ENCODE measurements at places on chromosomes 5 and 9.

GRCh38 chr5:68319706-68320412, 104.3 kb downstream of the PIK3R1 start:
- DNase-seq, result no peak

- DNase-seq, result no peak
Measured at GRCh38 chr5:127909066-127909465, 174.5 kb upstream of the SLC12A2 start.

- DNase-seq, result no peak
Measured at GRCh38 chr5:151196556-151197290, 27.2 kb downstream of the CCDC69 start.

DNA sequence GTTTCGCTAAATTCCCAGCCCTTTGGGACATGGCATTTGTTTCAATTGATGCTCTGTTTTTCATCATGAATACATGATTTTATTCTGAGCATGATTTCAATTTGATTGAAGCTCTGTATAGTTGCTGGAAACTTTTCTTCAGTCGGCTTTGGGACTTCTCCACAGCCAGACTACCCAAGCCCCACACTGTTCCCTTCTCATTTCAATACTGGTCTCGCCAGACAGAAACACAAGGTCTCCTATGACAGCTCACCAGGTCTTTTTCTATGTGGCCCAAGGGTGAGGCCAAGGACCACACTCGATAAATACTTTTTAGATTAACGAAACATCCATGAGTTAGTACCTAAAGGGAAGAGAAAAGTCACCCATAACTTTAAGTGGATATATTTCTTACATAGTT, 132.2 kb downstream of the ARL15 start:
- no peak for DNase-seq

- DNase-seq, result no peak
Measured at GRCh38 chr5:133340822-133341221, 271.5 kb downstream of the FSTL4 start.

DNA sequence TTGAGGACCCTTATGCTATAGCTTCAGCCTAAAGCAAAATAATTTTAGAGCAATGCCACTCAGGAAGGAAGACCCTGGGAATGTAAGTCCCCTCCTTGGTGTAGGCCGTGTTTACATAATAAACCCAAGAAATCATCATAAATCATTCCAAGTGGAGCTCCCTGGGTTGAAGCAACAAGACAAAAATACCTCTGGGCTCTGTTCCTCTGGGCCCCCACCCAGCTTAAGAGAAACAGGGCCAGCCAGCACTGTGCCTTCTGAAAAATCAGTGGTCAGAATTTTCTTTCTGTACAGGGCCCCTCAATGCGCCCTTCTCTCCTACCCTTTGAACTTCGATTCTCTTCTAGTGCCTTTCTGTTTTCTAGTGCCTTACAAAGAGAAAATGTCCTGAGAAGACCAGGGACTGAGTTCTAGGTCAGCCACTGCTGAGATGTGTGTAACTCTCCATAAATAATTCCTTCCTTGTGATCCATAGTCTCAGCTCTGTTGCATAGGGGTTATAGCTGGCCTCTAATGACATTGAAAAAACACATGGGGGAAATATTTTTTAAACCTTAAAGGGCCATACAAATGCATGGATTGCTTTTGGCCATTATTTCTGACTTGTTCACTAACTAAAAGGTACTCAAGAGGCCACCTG, 101.0 kb downstream of the ADRB2 start:
- DNase-seq, result no peak

DNA sequence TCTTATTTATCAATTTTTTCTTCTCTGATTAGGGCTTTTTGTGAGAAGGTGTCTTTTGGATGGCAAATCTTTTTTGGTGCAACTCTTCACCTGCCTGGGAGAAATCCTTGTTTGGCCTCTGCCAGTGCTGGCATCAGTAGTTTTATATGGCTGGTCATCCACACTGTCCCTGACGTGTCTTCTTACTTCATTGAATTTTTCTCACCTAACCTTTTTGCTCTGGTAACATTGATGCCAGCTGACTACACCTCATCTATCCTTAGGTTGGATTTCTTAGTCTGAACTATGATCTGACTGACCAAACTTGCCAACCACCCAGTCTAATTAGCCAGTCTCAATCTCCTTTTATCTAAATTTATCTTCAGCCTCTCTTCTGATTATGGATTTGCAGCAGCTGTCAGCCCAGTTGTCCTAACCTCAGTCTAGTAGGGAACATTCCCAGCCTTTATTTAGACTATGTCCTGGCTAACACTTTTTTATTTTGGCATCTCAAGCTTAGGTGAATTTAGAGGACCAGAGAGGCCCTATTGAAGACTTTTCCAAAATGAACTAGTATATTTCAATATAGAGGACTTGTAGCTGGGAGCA, 10.6 kb upstream of the TMEM38B start:
- DNase-seq, result no peak

DNA sequence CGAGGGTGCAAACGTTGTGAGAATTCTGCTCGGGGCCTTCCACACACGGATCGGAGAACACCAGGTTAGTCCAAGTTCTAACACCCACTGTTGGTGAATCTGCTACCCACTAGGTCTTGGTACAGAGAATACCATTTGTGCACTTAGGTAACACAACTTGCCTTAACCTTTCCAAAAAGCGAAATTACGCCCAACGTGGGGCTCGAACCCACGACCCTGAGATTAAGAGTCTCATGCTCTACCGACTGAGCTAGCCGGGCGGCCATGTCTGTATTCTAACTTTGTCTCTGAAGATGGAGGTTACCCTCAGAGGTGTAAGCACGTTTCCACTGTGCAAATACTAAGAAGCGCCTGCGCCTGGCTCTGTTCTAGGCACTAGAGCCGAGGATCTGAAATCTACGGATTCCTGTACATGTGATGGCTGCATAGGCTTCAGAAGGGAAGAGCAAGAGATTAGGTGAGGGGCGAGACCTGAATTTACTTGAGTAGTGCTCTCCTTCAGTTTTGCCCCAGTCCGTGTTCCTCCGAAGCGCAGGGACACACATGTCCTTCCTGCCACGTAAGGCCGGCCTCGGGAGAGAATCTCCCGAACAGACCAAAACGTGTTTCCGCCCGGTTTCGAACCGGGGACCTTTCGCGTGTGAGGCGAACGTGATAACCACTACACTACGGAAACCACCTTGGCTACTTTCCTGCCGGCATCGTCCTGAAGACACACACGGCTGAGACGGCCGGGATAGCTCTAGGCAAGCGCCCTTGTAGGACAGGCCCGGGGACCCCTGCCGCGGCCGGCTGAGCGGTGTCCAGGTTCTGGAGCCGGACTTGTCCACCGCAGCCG, 1.1 kb upstream of the TRIM41 start:
- DNase-seq, result peak; percentile 80

- DNase-seq, result no peak
Measured at GRCh38 chr9:25481372-25481771, 196.9 kb downstream of the TUSC1 start.

- DNase-seq, result no peak
Measured at GRCh38 chr5:65305913-65306312, 175.8 kb downstream of the ADAMTS6 start.

DNA sequence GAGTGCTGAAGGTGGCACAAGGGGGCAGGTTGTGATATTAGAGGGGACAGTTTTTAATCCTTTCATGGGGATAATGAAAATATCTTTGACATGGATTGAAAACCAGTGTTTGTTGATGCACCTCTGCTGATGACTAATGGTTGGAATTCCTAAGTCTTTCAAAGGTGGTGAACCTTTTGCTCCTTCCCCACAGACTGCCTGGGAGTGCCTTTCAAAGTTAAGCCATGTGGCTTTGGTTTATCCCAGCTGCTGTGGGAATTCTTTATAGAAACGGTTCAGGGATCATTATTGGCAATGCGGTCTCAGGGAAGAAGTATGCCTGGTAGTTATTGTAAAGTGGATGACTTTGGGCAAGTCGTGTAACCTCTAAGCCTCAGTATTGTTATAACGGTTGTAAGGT, 45.7 kb downstream of the PIP5K1B start:
- DNase-seq, result no peak

Data from smooth muscle cell of the brain vasculature (primary cell).